Fibroblast of skin of left quadriceps (primary cell): ENCODE measurements at places on chromosomes 2 and 18.

DNA sequence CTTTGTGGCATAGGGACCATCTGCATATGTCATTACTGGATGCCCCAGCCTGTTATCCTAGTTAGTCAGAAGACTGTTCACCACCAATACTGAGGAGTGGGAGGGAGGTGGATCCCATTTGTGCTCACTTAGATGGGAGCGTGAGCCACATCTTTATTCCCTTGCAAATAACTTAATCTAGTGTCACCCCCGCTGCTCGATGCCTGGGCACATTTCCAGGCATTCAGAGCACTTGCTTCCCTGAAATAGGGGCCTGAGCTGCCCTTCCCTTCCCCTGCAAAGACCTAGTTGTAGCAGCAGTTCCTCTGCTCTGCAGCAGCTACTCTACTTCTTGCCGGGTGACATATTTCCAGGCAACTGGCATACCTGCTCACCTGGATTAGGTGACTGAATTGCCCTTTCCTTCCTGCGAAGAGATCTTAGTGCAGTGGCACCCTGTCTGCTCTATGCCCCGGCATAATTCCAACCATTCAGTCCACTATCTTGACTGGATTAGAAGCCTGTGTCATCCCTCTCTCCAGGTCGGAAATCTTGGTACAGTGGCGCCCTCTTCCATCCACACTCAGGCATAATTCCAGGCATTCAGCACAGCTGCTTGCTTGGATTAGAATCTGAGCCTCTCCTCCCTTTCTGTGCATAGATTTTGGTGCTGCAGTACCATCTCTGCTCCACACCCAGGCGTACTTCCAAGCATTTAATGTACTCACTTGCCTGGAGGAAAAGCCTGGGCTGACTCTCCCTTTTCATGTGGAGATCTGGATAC lies 1389.1 kb upstream of the TMEFF2 start:
- no peak for DNase-seq

DNA sequence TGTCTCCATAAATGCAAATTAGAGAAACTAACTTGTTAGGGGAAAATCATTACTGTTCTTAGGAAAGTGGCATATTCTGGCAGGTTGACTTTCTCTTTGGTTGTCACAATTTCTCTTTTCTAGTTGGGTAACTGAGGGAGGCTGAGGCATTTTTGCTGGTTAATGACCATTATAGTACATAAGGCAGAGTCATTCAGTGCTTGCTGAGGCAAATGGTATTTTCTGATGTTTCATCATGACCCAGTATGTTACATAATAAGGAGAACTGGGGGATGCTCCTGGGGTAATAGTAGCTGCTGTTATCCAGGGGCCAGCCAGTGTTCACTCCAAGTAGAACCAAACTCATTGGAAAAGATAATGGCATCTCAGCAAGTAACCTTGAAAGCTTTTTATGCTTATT lies 62.3 kb downstream of the ITGA6 start:
- no peak for DNase-seq

GRCh38 chr2:203533676-203534591 lies 1.2 kb downstream of the RAPH1 start:
- peak; percentile 63 for DNase-seq

DNA sequence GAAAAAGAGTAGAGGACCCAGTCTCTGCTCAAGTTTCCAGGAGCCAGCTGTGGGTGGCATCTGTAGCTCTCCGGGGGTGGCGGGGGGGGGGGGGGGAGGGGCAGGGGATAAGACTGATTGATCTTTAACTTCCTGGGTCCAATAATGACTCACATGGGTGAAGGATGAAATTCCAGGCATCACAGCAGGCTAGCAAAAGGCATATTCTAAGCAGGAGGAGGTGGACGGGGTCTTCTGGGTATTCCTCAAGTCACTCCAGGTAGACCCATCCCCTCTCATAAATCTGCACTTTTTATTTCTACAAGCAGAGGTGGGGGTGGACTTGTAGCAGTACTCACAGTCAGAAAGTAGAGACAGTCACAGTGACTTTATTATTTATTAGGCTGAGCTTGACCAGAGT lies 85.5 kb upstream of the TMEM247 start:
- DNase-seq: no peak

- no peak for DNase-seq
Observed at GRCh38 chr2:30136764-30137444, 9.9 kb upstream of the YPEL5 start.

- DNase-seq: no peak
Observed at GRCh38 chr2:28269019-28269784, 123.5 kb upstream of the FOSL2 start.

GRCh38 chr2:61135510-61135909 lies 26.5 kb upstream of the C2orf74 start:
- peak; percentile 3 for DNase-seq

DNA sequence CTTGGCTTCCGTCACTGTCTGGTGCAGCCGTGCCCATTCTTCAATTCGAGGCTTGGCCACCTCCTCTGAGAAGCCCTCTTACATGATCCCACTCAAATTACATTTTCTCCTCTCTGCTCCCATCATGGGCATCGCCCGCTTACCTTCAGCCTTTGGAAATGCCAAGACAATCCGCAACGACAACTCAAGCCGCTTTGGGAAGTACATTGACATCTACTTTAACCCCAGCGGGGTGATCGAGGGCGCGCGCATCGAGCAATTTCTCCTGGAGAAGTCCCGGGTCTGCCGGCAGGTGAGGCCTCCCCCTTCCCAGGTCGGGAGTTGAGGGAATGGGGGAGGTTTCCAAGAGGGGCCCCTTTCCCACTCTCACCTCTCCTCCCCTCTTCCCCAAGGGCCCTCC lies 38.3 kb downstream of the MYO7B start:
- DNase-seq: no peak

DNA sequence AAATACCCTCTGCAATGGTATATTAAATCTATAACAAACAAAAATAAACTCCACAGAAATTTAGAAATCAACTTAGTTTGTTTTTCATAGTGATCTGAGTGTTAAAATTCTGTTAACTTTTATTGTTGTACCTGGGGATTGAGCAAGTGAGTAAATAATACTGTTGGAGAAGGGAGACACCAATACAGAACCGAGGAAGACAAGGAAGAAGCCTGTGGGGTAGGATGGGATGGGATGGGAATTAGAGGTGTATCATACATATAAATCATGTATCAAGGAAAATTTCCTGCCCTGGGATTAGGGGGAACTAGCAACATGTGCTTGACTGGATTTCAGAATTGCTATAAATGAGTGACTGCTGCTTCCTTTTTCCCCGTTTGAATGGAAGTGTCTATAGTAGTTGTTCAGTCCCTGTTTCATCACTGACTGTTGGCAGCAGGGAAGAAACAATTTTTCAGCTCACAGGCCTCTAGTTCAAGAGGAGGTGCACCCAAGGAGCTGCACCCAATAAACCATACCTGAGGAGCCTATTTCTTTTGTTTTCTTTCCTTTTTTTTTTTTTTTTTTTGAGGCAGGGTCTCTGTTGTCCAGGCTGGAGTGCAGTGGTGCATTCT lies 53.1 kb downstream of the SP110 start:
- DNase-seq: no peak

DNA sequence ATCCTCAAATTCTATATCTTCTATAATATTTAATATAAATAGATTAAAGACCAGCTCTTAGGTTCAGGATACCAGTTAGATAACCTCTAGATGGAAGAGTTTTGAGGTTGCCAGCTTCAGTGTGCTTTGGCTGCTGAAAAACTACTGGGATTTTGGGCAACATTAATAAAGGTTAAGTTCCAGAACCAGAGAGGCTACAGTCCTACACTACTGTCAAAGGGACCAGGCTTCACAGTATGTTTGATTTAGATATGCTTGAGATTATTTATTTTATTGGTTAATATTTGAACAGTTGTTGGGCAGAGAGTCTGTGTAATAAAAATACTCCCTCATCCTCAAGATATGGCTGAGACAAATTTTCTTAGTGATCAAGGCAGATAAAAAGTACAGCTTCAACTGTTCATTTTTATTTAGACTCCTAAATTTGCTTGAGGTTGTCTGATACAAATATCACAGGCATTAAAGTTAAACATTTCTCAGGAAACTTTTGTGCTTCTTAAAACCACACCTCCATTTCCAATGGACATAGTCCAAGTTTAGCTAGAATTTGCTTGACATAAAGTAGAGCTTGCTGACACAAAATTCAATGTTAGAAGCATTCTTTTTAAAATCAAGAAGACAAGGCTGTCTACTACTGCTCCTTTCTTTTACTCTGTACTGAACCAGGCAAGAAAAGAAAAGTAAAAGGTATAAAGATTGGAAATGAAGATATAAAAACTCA lies 19.7 kb upstream of the TMEM17 start:
- DNase-seq: no peak

GRCh38 chr2:24899361-24899910 lies 20.6 kb downstream of the ADCY3 start:
- DNase-seq: no peak

GRCh38 chr2:181143790-181144300 lies 163.4 kb downstream of the UBE2E3 start:
- DNase-seq: no peak

DNA sequence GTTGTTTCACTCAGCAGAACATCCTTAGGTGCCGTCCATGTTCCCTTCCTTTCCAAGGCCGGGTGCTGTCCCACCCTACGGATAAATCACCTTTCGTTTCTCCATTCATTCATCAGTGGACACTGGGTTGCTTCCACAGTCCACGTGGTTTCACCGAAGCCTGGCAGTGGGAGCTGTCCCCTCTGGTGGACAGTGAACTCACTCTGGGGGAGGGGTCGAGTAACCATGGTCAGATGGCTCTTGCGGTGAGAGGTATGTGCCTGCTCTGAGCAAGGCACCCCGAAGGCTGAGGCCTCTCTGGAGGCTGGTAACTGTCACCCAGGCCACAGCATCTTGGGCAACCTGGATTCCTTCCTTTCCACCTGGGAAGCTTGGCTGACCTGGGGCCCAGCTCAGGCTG lies 61.5 kb upstream of the TWIST2 start:
- no peak for DNase-seq

GRCh38 chr2:144500563-144500962 lies 19.4 kb downstream of the ZEB2 start:
- no peak for DNase-seq

- no peak for DNase-seq
Observed at GRCh38 chr18:61096226-61096625, 237.0 kb upstream of the CDH20 start.

GRCh38 chr18:63247506-63247905 lies 72.1 kb downstream of the BCL2 start:
- no peak for DNase-seq

GRCh38 chr2:204024503-204024902 lies 87.9 kb downstream of the ICOS start:
- peak; percentile 2 for DNase-seq

DNA sequence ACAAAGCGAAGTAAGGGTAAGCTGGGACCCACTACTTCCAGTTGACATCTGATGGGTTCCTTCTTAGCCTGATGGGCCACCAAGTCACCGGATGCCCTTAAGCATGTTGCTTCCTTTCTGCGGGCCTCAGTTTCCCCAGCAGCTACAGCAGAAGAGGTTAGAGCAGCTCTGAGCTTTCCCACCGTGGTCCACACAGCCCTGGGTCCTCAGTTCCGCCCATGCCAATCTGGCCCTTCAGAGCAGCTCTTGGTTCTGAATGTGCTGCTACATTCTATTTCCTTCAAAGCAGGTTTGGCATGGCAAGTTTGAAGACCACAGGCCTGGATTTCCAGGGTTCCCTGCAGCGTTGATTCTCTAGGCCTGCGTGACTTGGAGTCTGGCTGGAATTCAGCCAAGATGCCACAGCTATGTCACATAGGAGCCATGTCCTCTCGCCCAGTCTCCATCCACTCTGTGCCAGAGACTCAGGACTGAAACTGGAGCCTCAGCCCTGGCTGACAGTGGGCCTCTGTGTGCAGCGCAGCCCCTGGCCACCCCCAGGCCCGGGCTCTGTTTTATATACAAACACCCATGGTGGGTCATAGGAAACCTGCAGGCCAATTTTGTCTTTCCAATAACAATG lies 79.6 kb downstream of the TFCP2L1 start:
- DNase-seq: no peak

DNA sequence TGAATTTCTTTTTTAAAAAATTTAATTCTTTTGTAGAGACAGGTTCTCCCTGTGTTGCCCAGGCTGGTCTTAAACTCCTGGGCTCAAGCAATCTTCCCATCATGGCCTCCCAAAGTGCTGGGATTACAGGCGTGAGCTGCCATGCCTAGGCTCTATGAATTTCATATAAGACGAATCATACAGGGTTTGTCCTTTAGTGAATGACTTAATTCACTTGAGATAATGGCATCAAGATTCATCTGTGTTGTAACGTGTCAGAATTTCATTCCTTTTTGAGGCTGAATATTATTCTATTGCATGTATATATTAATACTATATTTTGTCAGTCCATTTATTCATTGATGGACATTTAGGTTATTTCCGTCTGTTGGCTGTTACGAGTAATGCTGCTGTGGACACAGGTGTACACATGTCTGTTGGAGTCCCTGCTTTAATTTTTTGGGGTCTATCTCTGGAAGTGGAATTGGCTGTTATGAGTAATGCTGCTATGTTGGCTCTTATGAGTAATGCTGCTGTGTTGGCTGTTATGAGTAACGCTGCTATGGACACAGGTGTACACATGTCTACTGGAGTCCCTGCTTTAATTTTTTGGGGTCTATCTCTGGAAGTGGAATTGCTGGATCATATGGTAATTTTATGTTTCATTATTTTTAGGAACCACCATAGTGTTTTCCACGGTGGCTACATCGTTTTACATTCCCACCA lies 210.6 kb downstream of the CAMKMT start:
- DNase-seq: no peak

DNA sequence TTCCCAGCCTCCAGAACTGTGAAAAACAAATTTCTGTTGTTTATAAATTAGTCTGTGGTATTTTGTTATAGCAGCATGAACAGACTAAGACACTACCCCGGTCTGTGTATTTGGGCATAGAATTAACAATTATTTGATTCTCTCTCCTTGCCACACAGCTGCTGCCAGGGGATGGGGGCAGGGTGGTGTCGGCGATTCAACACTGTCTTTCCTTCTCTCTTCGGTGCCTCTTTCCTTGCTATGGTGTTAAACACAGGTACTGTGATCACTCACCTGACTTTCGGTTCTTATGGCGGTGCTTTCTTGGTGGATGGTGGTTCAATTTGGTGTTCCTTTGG lies 50.8 kb upstream of the CTAGE1 start:
- no peak for DNase-seq

DNA sequence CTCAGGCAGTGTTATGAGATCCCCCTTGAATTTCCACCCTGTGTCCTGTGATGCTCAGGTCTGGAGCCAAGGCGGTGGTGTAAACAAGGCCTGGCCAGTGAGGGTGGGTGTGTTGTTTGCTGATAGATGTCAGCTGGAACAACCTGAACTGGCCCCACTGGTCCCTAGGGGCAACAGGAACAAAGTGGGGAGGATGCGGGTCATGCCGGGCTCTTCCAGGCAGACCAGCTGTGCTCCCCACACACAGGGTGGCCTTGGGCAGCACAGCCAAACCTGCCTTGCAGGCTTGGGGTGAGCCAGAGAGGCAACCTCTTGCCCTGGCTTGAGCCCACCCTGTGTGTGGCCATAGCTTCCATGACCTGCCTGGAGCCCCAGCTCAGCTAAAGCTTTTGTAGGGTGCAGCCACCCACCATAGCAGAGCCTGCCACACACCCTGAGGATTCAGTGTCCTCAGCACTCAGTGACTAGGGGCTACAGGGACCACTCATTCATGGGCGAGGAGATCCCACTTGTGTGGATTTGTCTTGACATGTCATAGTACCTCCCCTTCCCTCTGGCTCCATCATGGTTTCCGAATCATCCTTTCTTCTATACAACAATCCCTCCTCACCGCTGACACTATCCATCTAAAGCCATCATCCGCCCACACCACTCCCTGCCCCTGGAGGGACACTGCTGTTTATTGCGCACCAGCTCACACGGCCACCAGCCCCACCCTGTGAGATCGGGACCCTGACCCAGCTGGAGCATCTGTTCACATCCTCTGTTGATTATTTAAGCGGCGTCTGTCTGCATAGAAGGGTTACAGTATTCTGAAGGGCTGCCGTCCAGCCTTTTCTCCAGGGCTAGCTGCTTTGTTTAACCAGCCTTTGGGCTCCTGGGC lies 268.8 kb downstream of the CYP26B1 start:
- no peak for DNase-seq
